CD4-positive, alpha-beta T cell treated with Interleukin-17A for 1 hour (primary cell): ENCODE measurements at places on chromosomes 13 and 19.

DNA sequence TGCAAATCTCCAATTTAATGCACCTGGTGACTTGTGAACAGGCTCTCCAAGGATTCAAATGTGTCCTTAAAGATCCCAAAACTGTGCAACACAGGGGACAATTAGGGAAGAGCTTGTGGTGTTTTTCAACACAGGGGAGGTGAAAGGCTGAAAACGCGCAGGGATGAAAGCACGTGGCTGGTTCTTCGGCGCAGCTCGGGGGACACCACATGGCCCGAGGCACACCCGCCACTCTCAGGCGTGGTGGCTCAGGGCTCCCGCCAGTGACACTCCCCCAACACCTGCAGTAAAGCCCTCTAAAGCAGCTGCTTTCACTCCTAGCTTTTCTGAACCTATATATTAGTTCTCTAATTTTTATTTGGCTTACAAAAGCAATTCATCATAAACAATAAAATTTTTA, 91.9 kb downstream of the SPACA7 start:
- DNase-seq, result no peak

- no peak for DNase-seq
Measured at GRCh38 chr13:35471706-35472322, 4.7 kb downstream of the MAB21L1 start.

GRCh38 chr13:35514801-35515502, 38.5 kb upstream of the MAB21L1 start:
- no peak for DNase-seq

- DNase-seq, result no peak
Measured at GRCh38 chr19:3470500-3471128, 9.7 kb downstream of the SMIM24 start.
